AG20443 (cell line): ENCODE measurements at places on chromosomes 7 and 10.

DNA sequence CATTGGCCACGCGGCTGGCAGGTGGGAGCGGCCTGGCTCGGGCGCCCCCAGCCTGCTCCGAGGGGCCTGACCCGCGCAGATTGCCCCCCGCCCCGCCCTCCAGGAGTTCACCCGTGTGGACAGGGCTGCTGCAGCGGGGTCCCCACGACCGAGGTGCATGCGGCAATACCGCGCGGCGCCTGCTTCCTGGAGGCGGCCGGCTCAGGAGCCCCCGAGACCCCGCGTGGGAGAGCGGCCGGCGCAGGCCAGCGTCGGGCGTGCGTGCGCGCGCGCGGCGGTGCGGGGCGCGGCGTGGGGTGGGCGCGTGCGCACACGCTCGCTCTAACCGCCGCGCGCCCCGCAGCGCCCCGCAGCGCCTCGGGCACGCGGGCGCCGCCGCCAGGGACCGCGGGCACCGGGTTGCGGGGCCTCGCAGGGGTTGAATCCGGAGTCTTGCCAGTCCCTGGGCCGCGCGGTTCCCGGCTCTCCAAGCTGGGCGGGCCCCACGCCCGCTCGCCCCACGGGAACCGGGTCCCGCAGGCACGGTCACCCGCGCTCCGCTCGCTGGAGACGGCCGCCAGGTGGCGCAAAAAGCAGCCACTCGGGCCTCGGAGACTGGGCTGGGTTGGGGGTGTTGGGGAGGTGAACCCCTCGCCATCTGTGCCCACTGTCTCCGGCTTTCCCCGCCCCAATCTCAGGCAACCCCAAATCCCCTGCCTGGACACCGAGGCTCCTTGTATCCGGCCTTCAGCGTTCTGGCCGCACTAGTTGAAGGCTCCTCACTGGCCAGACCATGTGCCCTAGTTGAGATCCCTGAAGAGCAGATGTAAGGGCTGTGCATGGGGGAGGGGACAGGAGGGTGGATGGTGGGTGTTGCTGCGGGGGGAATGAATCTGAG is 1.3 kb upstream of the ACHE start:
- peak; percentile 71 for DNase-seq

DNA sequence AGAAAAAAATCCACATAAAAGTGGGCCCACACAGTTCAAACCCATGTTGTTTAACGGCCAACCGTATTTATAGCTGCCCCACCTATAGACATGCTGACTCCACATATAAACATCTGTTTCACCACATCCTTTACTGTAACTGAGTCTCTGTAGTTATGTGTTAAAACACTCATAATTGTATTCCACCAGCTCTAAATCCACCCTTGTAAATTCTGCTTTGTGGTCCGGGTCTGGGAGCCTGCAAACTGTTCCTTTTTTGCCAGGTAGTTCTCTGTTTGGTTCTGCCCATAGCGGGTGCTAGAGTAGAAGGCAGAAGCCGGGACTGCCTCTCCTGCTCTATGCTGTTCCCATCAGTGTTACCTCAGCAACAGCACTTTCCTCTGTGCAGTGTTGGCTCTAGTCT is 20.2 kb upstream of the FHIP2A start:
- no peak for DNase-seq

GRCh38 chr10:97656777-97657176 is 16.3 kb downstream of the PI4K2A start:
- DNase-seq = no peak

DNA sequence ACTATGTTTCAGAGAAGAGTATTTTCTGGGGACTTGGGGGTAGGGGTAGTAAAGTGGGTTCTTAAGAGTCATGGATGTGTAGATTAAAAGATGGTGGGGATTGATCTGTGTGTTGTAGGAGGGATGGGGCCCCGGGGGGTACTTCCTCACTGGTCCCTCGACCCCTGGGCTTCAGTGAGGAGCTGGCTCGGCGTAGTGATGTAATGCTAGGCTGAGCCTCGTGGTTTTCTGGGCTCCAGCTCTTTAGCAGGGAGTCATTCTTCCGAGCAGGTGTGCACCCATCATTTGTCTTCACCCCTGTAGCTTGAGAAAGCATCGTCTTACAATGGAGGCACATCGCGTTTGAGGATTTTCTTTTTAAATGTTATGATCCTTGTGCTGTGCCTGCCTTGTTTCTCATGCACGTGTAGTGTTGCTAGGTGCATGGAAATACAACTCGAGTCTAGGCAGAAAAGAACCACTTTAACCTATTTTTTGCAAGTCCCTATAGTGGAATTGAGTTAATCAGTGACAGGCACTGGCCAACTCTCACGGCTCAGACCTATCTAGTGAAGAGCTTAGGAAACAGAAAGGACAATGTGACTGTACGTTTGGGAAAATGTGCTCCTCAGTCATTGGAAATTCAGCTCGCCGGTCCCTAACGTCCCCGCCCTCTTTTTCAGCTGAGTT is 106.1 kb upstream of the BTBD16 start:
- no peak for DNase-seq

DNA sequence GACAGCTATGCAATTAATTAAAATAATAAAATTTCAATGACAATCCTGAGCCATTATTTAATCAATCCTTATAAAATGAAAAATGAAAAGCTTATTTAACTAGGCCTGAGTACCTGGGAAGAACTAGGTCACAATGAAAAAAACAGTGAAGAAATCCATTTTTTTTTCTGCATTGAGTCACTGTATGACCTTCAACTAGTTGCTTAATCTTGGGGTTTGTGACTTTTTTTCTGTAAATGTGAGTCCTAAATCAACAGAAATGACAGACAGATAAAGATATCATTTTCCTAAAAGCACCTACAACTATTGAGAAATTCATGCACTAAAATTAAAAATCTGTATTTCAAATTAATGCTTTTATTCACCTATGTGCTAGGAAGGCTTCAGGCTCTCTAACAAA is 96.8 kb downstream of the TMEM26 start:
- DNase-seq = no peak
